ENCODE measurements at places on chromosomes 5 and 9.

DNA sequence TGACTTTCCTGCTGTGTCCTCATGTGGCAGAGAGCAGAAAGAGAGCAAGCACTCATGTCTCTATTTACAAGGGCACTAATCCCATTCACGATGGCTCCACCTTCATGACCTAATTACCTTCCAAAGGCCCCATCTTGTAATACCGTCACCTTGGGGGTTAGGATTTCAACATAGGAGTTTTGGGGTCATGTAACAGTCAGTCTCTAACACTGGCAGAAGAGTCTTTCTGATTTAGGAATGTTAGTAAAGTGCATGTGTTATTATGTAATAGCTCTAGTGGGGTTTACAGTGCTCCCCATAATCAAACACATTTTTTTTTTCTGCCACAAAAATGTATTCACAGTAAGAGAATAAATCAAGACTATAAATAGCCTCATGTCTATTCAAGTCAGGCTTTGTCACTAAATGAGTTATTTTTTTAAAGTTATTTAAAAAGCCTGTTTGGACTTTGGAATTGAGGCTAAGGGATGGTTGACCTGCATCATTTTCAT is 19.1 kb downstream of the GALNT10 start:
- no peak for DNase-seq

- DNase-seq, result no peak
Observed at GRCh38 chr5:172167895-172168294, 20.1 kb downstream of the STK10 start.

- no peak for DNase-seq
Observed at GRCh38 chr9:23290973-23291372, 535.1 kb downstream of the ELAVL2 start.

DNA sequence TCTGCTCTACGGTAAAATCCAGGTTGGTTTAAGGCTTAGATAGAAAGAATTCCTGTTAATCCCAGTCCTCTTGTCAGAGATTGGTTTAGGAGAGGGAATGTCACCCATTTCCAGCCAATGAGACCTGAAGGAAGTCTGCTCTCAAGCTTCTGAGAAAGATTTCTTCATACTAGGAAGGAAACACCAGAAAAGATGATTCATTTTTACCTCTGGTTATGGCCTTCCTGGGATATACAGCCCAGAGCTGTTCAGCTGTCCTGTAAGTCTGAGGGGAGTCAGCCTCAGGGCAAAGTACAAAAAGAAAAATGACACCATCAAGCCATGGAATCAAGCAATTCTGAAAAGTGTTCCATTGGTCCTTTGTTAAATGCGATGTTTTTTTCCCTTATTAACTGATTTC is 18.6 kb upstream of the CFAP95 start:
- DNase-seq, result peak; percentile 5

GRCh38 chr5:158943057-158943456 is 156.7 kb downstream of the EBF1 start:
- no peak for DNase-seq

DNA sequence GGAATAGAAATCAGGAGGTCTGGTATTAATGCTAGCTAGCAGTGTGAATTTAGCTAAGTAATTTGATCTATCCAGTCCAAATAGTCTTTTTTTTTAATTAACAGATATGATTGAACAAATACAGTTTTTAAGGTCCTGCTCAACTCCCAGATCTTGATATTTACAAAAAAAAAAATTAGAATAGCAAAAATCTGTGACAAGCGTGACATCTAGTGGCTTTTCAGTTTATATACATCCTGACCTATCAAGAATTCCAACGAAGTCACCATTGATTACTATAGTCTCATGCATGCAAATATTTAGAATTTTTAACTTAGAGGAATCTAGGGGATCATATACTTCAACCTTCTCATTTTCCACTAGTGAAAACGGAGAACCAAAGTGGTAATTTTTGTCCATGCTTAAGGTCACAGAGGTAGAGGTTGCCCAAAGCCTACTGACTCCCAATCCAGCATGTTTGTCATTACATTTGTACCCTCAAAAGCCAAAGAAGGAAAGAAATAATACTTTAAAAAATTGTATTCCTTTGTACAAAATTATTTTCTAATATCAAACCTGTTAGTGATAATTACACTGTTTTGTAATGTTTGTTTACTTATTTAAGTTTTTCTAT is 17.6 kb upstream of the TARS1 start:
- DNase-seq, result peak; percentile 59

DNA sequence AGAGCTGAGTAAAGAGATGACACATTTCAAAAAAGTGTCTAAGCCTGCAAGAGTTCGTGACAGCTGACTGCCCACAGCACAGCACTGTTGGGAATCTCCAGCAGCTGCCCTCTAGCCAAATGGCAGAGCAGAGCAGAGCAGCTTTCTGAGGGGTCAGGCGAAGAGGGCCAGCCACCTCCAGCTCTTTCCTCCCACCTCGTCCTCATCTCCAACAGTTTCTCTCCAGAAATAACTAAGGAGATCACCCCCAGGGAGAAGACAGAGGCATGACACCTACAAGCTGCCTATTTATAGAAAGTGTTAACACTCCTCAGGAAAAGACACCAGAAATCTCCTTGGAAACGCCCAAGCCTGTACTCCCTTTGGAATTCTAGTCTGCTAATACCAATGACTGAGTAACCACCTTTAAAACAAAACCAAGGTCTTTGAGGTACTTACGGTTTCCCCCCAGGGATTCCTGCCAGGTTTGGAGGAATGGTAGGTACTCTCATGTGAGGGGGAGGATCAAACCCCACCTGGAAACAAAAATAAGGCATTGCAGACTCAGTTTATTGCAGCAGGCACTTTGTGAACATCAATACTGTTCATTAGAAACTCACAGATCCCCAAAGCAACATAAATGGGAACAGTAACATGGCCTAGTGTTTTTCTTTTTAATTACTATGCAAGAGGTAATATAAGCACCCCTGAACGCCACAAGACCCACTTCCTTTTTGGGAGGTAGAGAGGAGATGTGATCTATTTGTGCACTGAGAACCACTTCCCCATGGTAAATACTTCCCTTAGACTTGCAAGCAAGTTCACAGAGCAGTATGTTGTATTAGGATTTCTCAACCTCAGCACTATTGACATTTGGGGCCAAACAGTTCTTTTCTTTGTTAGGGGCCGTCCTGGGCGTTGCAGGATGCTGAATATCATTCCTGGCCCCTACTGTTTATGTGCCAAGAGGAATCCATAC is 79.3 kb downstream of the TLE1 start:
- peak; percentile 15 for DNase-seq

GRCh38 chr9:79555474-79556089 is 16.2 kb upstream of the TLE4 start:
- no peak for DNase-seq

DNA sequence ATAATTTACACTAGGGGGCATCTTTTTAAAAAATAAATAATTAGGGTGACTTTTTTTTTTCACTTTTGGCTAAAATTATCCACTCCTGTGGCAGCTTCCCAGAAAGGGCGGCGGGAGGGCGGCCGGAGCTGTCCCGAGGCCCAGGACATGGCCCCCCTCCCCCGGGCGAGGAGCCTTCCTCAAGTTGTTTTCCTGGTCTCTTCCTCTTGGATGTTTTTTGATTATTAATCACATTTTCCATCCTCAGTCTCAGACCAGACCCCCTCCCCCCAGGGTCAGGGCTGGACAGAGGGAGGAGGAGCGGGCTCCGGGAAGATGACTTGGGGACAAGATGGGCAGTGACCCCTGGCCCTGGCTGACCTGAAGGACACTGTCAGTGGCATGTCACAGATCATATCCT is 4.7 kb upstream of the CNTFR start:
- no peak for DNase-seq

DNA sequence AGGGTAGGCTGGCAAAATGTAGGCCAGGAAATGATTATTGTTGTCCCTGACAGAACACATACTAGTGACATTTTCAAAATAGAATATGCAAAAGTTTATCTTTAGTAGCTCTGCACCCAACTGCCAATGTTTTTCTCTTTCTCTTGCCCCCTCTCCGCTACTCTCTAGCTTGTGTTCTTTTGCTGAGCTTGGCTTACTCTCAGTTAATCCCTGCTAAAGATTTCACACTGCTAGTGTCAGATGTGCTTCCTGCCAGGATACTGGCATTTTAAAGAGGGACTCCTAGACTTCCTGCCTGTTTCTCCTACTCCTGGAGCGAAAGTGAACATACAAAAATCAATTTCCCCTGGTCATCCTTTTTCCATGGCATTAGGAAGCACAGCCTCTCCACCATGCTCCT is 260.5 kb downstream of the ARRDC3 start:
- no peak for DNase-seq

DNA sequence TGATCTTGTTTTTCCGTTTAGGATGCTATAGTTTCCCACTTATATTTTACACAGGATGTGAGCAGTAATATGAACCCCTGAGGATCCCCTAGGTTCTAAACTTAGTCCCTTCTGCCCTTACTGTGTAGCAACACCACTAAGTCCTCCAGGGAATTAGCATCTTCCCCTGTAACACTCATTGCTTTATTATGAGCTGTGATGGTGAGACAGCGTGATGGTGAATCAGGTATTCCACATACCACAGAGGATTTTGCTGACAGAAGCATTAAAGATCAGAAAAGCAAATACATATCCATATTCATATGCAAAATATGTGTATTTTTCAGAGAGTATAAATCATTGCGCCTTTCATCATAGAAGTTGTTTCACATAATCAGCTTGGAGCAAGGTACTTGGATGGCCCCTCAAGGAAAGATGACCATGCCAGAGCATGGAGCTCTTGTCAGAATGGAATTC is 317.0 kb downstream of the ICE1 start:
- DNase-seq, result no peak

DNA sequence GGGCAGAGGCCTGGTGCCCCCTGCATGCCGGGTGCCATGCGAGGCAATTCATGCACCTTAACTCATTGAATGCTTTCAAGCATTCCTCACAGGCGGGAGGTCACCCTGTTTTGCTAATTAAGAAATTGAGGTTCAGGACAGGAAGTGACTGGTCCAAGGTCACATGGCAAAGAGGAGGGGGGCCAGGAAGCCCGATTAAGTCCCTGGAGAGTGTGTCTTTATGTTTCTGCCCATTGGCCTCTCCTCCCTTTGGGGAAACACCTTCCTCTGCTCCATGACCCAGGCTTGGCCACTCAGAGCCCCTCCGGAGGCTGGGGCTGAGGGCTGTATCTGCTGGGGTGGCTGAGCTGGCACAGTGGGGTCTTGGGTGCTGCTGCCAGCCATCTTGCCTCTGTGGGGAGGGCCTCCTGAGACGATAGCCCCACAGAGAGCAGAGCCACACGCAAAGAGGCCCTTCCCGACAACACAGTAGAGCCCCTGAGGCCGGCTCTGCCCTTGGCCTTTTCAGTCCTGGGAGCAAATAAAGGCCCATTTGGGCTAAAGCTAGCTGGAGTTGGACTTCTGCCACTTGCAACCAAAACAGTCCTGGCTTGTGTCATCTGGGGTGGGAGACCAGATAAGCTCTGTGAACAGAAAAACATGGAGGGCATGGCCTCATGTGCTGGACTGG is 90.8 kb upstream of the NEURL1B start:
- DNase-seq, result no peak

GRCh38 chr5:135890296-135890695 is 5.3 kb downstream of the IL9 start:
- peak; percentile 3 for DNase-seq

GRCh38 chr9:87824216-87824875 is 58.3 kb upstream of the SPATA31E1 start:
- no peak for DNase-seq

DNA sequence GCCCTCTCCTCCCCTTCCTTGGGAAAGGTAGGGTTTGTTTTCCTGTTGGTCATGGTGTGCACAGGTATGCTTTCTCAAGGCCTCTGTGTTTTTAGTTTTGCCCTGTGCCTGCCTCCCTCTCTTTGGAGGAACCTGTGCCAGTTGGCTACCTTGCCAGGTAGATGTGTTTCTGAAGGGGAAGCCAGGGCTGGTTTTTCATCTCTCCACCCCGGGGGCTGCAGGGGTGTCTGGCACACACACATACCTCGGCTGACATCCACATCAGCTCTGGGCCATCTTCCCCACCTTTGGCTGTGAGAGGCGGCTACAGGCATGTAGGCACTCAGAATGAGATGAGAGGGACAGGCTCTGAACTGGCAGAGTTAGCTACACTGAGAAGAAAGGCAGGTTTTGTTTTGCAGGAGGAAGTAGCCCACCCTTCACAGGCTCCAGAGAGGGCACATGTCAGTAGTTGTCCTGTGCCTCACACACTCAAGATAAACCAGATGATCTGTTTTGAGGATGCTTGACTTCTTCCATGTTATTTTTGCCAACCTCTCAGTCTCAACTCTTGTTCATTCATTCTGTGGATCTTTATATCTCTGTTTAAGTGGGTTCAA is 9.7 kb downstream of the RGMB start:
- no peak for DNase-seq

DNA sequence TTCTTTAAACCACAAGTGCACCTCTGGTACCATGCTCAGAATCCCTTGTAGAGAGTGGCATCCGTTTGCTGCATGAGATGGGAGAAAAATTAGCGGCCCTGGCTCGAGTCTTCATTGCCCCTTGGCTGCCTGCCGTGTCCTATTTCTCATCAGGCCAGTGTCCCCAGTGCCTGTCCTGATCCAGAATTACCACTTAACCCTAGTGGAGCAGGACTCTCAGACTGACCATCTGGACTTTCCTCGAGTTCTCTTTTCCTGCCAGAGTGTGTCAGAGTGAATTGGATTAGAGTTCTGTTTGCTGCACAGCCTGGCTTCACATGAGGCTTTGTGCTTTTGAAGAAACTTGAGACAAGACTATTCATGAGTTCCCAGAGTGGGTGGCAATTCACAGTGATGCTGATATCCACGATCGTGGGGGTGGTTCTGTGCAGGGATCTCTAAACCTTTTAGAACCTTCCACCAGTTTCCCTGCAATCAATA is 92.6 kb downstream of the C9orf152 start:
- no peak for DNase-seq

DNA sequence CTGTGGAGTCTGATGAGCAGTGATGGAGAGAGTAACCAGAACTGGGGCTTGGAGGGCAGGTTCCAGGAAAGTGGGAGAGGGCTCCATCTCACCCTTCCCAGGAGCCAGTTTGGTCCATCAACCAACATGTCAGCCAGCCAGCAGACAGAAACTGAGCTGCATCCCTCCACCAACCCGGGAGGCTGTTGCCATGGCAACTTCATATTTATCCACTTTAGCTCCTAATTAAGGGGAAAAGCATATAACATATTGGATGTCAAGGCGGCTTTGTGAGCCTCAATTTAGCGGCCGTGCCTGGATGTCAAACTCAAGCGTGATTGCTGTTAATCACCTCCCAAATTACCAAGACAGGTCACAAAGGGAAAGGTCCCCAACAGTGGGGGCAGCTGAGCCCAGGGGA is 81.5 kb upstream of the ARAP3 start:
- no peak for DNase-seq

DNA sequence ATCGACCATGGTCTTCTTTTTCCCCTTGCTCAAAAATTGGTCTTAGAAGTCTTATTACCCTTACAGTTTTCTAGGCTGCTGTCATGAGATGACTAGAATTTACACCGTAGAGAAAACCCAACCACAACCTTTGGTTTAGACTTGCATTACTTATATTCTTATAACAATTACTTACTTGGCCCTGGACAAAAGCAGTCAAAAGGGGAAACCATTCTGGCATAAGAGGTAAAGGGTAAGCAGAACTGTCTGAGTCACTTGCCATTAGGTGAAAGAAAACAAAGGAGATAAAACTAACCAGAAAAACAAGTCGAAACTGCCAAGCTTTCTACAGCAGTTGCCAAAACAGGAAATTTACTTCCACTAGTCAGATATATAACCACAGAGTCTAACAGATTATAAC is 17.9 kb downstream of the TMEM245 start:
- DNase-seq, result peak; percentile 83
